Natural killer cell treated with Interleukin-12 subunit alpha and Interleukin-12 subunit beta and Interleukin-15 and Interleukin-18, amount 100 ng/mL, for 72 hours (primary cell): ENCODE measurements at places on chromosomes 2 and 18. TPM values are rescaled to one million over a fixed set of nuclear protein-coding genes. Genes with fewer than 3 reads are reported as not detected.
A peak's percentile ranks its signal among the peaks of the same experiment; 100 is the strongest.

The TFPI gene
- 1.9 TPM for total RNA-seq

The CFC1 gene
- total RNA-seq: not detected

The REG1B gene
- not detected for total RNA-seq

The INPP5D gene
- total RNA-seq: 136 TPM

The PSD4 gene
- total RNA-seq: 305 TPM

The HOXD4 gene
- total RNA-seq: not detected

The TUBA4B gene
- total RNA-seq: not detected

The TMEM37 gene
- total RNA-seq: not detected

The CLEC4F gene
- total RNA-seq: 8.9 TPM

The KCNIP3 gene
- total RNA-seq: not detected

The STK25 gene
- total RNA-seq: 169 TPM

The DYNC1I2 gene
- total RNA-seq: 62.3 TPM

The FOSL2 gene
- total RNA-seq: 44.5 TPM

GRCh38 chr2:230176996-230177395 lies 42.8 kb downstream of the SP110 start:
- no peak for DNase-seq

- no peak for DNase-seq
Observed at GRCh38 chr18:48293954-48294898, 115.0 kb downstream of the ZBTB7C start.

- DNase-seq: no peak
Observed at GRCh38 chr18:23386317-23386716, 66.8 kb upstream of the RIOK3 start.

- peak; percentile 65 for DNase-seq
Observed at GRCh38 chr18:6521803-6522418, 107.2 kb upstream of the L3MBTL4 start.

DNA sequence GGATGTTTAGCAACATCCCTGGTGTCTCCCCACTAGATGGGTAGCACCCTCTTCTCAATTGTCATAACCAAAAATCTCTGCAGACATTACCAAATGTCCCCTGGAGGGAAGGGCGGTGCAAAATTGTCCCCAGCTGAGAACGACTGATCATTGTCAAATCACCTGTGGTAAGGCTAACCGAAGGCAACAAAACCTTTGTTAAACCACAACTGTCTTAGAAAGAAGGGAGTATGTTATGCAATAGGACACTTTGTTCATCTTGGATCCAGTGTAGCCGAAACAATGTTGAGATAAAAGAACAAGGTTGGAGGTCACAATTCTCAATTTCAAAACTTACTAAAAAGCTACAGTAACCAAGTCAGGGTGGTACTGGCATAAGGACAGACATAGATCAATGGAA lies 50.3 kb upstream of the ST3GAL5 start:
- DNase-seq: no peak

DNA sequence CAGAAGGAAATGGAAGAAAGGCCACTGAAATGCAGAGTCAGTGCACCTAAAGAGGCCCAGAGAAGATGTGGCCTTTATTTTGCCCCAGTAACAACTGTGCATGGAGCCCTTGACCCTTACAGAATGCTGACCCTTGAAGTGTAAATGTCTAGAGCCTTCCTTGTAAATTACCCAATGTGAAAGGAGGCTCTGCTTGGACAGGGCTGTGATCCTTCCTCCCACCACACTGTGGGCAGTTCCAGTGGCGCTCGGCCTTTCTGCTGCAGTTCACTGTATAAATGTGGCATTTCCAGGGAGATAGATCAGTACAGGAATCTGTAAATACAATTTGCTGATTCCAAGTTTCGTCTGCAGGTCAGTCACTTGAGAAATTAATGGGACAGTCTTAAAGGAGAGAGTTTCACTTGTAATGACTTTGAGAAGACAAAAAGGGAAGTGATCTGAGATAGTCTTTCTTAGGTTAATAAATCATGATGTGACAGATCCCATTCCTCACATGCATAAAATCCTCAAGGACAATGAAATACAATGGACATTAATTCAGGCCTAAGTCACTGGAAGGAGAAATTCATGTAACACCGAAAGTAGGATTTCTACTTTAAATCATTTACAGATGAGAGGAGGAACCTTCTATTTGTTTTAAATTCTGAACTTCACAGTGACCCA lies 133.8 kb upstream of the LMAN1 start:
- no peak for DNase-seq

DNA sequence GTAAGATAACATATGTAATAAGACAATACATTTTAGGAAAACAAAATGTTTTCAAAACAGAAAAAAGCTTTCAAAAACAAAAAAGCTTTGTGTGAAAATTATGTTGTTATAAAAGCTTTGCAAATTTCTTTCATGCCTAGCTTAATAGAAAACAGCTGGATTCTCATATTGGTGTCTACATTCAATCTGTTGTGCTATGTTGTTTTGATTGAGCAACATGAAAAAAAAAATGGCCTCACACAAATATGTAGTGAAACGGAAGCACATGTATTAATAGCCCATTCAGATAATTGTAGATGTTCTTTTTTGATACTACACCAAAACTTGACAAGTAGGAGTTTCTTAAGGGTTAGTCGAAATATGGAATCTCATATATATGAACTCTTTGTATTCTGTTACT lies 197.5 kb downstream of the ZEB2 start:
- DNase-seq: no peak

GRCh38 chr2:3200420-3200939 lies 177.1 kb downstream of the EIPR1 start:
- DNase-seq: peak; percentile 25

DNA sequence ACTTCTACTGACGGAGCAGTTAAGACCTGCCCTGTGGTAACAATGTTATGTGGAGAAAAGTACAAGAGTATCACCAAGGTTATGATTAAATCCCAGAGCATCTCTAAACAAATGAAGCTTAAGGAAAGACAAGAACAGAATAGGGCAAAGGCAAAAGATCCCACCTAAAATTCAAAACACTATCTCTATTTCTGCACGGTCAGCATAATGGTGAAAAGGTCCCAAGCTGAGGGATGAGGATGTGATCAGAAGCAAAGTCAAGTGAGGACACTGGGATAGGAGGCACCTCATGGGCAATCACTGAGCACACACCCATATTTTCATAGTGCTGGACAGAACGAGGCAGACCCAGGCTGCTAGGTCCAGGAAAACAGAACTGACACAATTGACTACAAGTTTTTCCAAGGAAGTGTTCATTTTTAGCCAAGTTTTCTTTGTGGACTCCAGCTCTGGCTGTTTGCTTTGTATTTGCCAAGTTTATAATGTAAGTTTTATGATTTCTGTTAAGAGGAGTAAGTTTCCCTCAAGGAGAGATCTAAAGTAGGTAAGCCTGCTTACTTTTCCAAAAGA lies 77.8 kb downstream of the NCKAP5 start:
- no peak for DNase-seq

DNA sequence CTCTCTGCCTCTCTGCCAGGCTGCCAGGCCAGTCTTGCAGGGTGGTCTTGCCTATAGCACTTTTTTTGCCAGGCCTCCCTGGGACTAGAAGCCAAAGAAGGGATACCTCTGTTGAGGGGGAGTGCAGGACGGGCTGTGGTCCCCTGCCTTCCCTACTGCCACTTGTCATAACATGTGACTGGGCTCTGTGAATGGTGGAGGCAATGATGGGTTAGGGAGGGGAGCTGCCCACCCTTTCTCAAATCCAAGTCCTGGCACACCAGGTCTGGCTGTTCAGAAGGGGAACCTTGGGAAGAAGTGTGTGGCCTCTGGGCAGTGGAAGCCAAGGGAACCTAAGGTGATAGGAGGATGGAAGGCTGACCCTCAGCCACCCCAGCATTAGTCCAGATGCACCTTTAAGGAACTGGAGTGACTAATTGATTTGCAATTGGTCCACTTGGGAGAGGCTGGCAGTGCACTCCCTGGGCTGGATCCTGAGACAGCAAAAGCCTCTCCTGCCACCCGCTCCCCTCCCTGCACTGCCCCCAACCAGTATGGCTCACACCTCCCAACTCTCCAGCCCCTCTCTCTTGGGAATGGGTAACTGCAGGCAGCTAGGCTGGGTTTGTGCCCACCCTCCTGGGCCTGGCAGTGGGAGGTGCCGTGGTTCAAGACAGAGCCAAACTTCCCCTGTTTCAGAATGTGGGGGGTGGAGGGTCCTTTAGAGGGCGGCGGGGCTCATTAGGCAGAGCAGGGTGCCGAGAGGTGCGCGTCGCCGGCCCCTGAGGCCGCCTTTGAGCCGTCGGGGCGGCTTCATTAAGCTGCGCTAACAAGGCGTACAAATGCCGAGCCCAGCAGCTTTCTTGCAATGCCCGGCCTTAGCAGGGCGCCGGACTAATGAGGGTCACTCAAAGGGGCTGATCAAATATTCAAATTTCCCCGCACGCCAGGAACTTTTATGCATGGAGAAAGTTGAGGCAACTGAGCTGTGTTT lies 4.5 kb upstream of the SIX3 start:
- no peak for DNase-seq

- DNase-seq: no peak
Observed at GRCh38 chr2:235494716-235495372, 1.0 kb downstream of the AGAP1 start.

DNA sequence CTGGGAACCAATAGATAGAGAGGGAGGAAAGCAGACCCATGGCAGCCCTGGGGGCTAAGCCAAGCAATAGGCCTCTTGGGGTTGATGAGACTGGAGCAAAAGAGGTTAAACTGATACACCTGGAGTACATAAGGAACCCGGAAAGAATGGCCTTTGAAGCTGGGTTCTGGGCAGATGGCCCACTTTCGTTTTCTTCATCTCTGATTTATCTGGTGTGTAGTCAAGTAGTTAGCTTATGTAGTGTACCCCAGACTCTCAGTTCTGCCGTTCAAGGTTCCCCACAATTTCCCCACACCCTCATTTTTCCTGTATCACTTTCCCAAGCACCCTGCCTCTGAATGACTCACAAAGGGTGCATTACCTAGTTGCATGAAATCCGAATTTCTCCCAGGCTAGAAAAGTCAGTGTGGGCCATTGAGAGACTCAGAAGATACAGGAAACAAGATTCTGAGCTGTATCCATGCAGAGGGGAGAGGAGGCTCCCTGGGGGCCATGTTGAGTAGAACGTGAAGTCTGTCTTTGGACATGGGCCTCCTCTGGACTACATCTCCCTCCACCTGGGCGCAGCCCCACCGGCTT lies 235.0 kb downstream of the LOXHD1 start:
- no peak for DNase-seq

DNA sequence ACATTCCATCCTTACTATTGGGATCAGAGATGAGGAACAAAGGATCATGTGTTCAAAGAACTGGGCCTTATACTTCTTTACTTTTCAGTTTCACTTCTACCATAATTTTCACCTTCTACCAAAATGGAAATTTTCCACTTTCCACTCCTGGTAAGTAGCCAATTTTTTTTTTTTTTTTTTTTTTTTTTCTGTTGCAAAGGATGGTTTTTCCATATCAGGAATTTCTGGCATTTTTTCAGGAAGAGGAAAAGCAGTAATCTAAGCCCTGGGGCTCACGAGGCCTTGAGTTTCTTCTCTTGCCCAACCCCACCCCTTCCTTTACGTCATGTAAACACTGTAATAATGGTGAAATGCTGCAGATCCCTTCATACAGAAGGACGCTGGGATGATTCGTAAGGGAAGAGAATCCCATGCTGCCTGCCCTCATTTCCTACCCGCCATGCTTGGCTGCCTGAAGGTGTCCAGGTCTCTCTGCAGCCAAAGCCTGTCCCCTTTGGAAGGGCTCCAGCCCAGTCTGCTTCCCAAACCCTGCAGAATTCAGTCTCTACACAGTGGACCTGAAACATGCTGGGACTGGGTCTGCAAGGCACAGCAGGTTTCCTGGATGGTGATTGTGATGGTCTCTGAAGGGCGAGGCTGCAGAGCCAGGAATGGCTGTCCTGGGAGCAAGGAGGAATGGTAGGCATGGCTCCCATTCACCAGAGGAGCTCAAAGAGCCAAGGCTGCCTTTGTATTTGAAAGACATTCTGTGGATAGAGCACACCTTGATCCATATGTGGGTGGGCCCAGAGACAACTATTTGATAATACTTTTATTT lies 57.0 kb downstream of the EFR3B start:
- no peak for DNase-seq

- no peak for DNase-seq
Observed at GRCh38 chr2:230447455-230448451, 31.8 kb downstream of the SP100 start.

DNA sequence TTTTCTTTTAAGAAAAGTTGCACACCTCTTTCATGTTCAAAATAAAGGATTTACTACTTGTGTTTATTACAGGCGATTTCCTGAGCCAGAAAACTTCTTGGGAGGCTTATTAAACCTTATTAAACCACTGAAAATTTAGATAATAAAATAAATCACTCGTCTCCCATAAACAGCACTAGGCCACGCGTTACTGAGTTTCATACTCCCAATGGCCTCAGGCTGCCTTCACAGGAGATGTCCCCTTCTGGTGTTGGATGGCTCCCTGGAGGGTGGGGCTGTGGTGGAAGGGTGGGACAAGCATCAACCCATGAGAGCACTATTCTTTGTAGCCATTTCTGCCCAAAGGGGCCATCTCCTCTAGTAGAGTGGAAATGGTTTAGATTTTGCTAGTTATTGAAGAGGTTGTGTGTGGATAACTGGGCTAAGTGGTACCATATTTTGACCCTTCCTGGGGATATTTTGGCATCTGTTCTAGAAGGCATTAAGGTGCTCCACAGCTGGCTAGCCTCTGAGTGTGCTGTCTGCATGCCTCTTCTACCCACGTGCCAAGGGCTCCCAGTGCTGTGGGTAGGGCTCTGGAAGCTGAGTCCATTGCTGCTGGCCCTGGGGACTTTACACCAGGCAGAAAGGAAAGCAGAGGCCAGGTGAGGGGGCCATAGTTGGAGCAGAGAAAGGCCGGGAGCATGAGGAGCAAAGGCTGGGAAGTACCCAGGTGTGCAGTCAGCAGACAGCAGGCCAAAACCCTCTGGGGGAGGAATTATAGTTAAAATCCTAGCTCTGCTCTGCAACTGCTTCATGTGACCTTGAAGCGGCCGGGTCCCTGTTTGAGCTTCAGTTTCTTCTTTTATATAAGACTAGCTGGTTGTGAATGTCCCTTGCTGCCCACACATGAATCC lies 121.7 kb upstream of the SMAD2 start:
- DNase-seq: no peak

GRCh38 chr2:8629402-8629801 lies 52.5 kb upstream of the ID2 start:
- DNase-seq: peak; percentile 45

- DNase-seq: no peak
Observed at GRCh38 chr2:233836359-233836758, 18.0 kb downstream of the HJURP start.

GRCh38 chr2:59096973-59097372 lies 855.8 kb upstream of the FANCL start:
- no peak for DNase-seq

DNA sequence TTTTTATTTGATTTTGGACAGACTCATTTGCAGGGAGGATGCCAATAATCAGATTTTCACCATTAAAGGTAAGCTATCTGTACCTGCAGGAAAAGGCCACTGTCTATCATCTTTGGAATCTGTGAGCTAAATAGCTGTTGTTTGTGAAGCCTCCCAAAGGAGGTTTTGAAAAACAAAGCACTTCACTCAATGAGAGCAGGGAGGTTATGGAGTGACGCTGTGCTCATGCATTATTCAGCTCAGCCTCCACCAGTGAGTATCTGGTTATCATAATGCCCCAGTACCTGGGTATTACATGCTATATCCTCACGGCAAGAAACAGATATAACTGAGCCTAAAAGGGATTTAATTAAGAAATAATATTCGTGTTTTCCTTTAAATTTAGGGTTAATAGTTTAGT lies 189.6 kb upstream of the PIK3C3 start:
- no peak for DNase-seq

- no peak for DNase-seq
Observed at GRCh38 chr2:230209422-230210051, 10.2 kb downstream of the SP110 start.

GRCh38 chr2:197793456-197793855 lies 8.3 kb upstream of the BOLL start:
- no peak for DNase-seq
